ENCODE measurements at places on chromosomes 1 and 21.
A peak's percentile ranks its signal among the peaks of the same experiment; 100 is the strongest.

- peak; percentile 58 for DNase-seq
Observed at GRCh38 chr1:65265651-65266351, 43.5 kb upstream of the DNAJC6 start.

DNA sequence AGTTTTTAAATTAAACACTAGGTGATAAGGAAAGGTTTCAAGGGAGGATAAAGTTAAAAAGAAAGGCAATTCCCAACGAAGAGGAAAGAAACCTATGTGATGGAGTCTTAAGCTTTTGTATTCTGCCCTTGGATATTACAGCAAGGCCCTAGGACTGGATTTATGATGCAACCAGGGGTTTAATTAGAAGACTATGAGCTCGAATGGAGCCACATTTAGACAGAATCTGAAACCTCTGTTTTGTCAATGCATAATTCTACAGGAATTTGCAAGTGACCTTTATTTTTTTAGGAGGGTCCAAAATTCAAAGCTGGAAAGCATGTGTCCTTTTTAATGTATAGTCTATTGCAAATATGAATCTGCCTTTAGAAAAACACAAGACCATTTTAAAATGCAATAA is 37.9 kb downstream of the TGFB2 start:
- DNase-seq = no peak

GRCh38 chr1:168019407-168019806 is 82.5 kb upstream of the MPC2 start:
- DNase-seq = no peak

- DNase-seq = no peak
Observed at GRCh38 chr1:230277201-230278025, 148.7 kb downstream of the PGBD5 start.

GRCh38 chr1:178093951-178094738 is at the start of gene RASAL2:
Gene RASAL2, plus strand, starts transcription at chr1:178094104. Its CDS starts 389 bp downstream, at chr1:178094493.
- peak; percentile 81 for DNase-seq

DNA sequence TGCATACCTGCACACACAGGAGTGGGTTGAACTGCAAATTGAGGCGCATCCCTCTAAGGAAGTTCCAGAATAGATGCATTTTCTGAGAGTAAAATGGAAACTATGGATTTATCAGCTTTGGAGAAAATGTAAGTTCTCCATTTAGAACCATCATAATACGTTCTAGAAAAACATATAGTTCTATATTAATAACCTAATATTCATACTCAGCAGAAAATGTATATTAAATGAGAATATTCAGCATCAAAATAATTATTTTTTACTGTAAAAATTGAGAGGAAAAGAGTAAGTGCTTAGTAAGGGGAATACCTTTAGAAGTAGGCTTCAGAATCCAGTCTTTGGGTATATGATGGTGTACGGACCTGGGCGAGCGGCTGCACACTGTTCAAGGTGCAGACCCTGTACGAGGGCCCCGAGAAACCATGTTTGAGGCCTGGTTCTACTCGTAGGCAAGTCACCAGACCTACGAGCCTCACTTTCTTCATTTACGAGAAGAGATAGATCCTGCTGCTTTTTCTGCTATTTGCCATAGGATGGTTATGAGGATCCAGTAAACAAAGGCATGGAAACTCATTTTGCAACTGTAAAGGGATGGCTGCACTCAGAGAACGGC is 6.8 kb downstream of the CD247 start:
- no peak for DNase-seq

GRCh38 chr1:201169203-201169602 is 14.9 kb upstream of the TMEM9 start:
- no peak for DNase-seq

- DNase-seq = peak; percentile 26
Observed at GRCh38 chr1:202627841-202628565, 82.3 kb downstream of the SYT2 start.

GRCh38 chr1:186636786-186637185 is 43.4 kb downstream of the PTGS2 start:
- DNase-seq = no peak

DNA sequence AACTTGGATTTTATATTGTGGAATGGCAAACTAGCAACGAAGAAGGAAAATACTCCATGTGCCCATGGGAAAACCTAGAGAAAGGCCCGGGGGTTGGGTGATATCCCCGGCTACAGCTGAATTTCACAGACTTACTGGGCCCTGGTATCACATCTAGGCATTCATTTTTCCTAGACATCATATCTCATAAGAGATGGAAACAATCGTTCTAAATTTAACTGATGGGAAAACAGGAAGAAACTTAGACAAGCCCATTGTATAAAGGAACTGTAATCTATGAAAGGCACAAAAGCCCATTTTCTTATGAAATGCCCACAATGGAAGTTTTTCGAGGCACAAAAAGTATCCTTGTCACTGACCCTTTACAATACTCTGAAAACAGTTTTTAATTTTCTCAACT is 407.9 kb upstream of the LYPLAL1 start:
- no peak for DNase-seq

DNA sequence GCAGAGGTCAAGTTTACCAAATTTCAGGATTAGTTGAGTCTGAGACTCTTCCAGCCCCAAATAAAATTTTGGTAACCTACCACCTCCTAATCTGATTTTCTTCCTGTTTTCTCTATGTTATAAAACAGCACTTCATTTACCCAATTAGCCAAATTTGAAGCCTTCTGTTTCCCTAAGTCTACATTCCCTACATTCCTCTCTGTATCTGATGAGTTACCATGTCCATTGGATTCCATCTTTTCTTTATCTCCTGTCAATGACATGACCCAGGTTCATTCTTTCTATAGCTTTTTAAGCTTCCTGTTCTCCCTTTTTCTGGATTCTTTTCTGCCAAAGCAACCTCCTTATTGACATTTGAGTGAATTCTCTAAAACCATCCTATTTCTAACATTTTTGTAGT is 72.8 kb downstream of the OSBPL9 start:
- no peak for DNase-seq

DNA sequence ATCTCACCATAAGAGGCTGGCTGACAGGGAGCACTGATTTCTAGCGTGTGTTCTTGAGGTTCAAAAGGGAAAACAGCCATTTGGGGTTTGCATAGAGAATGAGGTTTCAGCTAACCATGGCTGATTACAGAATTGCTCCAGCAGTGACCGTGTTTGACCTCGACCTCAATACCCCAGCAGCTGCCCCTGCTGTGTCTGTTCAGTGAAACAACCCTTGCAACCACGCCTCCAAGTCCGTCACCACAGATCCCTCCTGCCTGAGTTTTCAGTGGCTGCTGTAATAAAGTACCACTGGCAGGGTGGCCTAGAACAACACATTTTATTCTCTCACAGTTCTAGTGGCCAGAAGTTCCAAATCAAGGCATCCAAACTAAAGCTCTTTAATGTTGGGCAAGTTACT is 147.7 kb downstream of the HUNK start:
- no peak for DNase-seq

- no peak for DNase-seq
Observed at GRCh38 chr21:44901391-44902074, 19.2 kb downstream of the ITGB2 start.

GRCh38 chr1:113219377-113219776 is 146.4 kb downstream of the LRIG2 start:
- DNase-seq = no peak

DNA sequence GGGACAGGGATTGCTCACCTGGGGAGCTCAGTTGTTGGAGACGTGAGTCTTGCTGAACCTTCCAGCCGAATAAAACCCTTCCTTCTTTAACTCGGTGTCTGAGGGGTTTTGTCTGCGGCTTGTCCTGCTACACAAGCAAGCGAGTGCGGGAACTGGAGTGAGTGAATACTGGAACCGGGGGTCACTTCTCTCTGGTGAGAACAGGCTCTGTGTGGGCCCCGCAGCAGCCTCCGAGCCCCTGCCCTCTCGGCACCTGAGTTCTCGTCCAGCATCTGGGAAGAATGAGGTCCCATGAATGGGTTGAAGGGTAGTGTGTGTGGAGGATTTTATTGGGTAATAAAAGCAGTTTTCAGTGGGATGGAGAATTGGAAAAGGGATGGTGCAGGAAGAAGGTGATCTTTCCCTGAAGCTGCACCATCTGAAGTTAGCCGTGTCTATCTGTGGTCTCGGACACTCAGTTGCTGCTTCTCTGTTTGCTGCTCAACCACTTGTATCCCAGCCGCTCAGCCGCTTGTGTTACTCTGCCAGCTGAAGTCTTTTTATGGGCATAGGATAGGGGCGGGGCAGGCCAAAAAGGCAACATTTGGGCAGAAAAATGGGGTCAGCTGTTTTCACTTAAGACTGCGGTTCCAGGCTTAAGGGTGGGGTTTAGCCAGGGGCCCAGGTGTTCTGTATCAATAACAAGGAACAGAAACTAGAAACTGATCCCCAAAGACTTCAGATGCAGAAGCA is 450.6 kb upstream of the CAMK1G start:
- no peak for DNase-seq

GRCh38 chr1:119903443-119903835 is 7.1 kb upstream of the ADAM30 start:
- DNase-seq = no peak

GRCh38 chr1:68218490-68218889 is 13.8 kb downstream of the WLS start:
- no peak for DNase-seq

- DNase-seq = no peak
Observed at GRCh38 chr1:2460203-2460602, 15.9 kb upstream of the PLCH2 start.

- DNase-seq = no peak
Observed at GRCh38 chr1:44806704-44807363, at the start of gene DYNLT4. Gene DYNLT4, minus strand, starts transcription at chr1:44807351. Its CDS starts 683 bp downstream, at chr1:44806668.

DNA sequence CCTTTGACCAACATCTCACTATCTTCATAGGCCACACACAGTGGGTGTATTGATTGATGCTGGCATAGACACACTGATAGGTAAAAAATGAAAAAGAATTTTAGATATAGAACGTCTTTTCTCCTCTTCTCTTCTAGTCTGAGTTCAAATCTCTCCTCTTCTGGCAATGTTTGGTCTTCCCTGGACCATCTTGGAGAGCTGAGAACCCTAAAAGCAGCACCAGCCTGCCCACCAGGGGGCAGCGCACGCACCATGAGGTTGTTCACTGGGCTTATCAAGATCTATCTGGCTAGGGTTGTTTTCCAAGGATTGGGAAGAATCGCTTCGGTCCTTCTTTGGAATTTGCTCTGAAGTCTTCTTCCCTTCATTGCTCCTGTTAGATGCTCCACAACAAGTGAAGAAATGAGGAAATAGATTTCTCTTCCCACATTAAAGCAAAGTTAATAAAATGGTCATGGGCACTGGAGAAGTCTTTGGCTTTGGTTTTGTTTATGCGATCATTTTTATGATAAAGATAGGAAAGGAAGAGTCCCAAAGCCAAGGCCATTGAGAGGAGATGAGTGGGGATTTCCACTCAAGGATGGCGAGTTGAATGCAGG is 104.0 kb upstream of the OLIG2 start:
- no peak for DNase-seq

GRCh38 chr1:27489501-27489972 is 430 bp downstream of the WASF2 start:
- DNase-seq = no peak

DNA sequence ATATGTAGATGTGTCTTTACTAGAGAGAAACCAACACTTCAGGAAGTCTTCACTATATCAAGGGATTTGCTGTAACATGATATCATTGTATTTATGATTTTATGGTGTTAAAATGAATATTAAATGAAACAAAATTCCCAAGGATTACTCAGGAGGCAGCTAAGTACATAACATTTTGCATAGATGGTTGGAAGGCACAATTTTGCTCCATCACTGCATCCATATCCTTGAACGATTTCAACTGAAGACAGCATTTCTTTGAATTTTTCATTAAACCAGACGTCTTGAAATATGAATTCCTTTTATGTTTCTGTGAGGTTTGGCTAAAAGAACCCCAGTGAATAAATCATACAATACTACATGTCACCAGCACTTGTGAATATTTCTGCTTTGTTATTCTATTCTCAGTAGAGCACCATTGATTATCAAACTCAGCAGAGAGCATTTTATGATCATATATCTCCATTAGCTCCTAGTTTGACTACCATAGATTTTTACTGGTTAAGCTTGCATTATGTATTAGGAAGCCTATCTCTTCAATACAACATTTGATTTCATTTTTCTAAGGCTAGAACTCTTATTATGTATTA is 37.3 kb downstream of the SPATA17 start:
- DNase-seq = no peak

DNA sequence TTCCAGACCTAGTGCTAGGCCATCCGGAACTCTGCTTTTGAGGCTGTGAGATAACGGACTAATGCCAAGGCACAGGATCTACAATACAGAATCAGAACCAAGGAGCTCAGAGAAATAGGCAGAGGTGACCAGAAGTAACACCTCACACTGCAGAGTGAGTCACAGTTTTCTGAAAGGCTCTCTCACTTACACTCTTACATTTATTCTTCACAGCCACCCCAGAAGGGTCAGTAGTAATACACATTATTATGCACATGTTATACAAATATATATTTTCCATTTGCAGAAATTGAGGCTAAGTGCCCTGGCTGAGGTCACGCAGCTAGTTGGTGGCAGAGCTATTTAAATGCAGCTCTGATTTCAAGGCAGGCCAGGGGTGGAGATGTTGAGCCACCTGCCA is 542.5 kb downstream of the OMA1 start:
- DNase-seq = no peak

- no peak for DNase-seq
Observed at GRCh38 chr1:245872475-245872874, 634.6 kb downstream of the SMYD3 start.

DNA sequence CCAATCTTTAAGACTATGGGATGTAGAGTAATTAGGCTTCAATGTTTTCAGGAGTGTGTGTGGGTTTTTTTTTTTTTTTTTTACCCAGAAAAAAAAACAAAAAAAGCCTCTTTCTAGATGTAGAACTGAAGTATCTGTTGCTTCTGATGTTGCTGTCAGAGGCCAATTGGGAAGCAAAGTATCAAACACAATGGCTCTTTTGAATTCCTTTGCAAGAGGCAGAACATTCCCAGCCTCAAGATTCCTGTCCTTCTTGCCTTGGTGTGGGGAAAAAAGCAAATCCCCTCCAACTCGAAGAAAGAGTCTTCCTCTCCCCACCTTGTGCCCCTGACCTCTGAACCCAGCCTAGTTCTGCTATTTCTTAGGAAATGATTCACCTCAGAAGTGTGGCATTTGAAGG is 55.4 kb upstream of the LMO4 start:
- no peak for DNase-seq

DNA sequence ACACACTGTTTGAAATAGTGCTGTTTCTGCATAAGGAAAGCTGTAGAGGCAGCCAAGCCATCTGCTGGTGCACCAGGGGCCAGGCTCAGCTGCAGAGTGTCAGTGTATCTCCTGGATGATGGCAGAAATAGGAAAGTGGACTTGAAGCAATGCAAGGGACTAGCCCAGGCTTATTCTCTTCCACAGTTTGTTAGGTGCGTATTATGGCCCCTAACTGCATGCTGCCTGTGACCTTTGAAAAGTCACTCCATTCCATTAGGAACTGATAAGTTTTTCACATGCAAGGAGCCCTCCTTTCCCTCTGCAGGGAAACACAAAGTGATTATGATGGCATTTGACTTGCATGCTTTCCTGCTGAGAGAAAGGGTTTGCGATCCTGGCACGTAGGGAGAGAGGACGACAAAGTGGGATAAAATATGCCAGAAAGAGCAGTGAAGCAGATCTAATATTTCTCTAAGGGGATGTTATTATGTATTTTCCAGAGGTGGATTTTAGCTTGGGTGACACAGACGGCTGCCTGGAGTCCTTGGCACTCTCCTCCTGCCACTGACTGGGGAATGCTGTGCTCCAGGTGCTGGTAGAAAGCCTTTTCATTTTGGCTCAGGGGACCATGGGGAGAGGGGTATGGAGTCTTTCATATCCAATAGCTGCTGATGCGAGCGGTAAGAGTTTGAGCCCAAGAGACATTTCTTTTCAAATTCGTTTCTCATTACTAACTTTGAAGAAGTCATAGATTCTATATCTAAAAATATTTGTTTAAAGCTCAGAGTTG is 402.1 kb upstream of the B3GALT2 start:
- no peak for DNase-seq

GRCh38 chr1:79777481-79778219 is 771.1 kb upstream of the ADGRL4 start:
- no peak for DNase-seq
